Nucleus accumbens (tissue), 56 donors: ENCODE measurements at places on chromosomes 5 and 9.
A peak's percentile ranks its signal among the peaks of the same experiment; 100 is the strongest.

- DNase-seq: no peak
These were observed 41.1 kb downstream of the ACTBL2 start for GRCh38 chr5:57441557-57441956.

DNA sequence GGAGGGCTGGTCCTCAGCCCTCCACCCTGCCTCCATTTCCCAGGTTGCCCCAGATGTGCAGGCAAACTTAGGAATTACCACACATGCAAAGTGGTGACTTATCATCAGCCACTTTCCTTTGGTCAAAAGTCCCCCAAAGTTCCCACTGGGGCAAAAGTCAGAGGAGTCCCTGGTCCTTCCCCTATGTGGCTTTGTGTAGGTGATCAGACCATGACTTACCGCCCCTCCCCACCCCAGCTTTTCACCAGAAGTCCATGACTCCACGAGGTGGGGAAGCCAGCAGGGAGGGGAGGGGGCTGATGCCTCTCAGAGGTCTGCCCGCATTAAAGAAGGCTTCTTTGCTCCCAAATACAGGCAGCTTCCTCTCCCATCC is 5.8 kb downstream of the TRAF1 start:
- no peak for DNase-seq

DNA sequence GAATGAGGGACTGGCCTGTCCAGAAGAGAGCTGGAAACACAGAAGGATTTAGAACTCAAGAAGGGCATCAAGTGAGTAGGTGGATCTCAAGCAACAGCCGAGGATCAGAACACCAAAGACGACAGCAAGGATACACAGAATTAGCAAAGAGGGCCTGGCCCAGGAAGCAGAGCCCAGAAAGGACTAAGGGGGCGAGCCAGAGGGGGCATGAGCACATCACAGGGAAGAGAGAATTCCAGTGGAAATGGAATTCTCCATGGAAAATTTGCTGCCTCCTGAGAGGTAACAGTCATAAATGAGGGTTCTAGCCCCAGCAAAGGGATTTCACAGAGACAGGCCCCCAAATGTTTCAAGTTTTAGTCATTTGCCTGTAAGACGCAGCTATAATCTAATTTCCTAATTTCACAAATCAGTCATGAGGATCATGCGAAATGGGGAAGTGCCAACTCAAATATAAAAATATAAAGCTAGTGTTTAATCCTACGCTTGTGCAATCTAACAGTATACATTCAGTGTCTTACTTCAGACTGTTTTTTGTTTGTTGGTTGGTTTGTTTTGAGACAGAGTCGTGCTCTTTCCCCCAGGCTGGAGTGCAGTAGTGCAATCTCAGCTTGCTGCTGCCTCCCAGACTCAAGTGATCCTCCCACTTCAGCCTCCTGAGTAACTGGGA is 46.7 kb downstream of the FNBP1 start:
- DNase-seq: no peak

GRCh38 chr9:26462751-26463150 is 429.9 kb downstream of the CAAP1 start:
- DNase-seq: no peak

- DNase-seq: no peak
These were observed 3.6 kb upstream of the LRRC70 start for GRCh38 chr5:62575066-62575465.

- DNase-seq: peak; percentile 30
These were observed 129.0 kb downstream of the APBA1 start for GRCh38 chr9:69542942-69543704.

GRCh38 chr9:137798901-137799629 is 78.5 kb upstream of the CACNA1B start:
- DNase-seq: no peak

DNA sequence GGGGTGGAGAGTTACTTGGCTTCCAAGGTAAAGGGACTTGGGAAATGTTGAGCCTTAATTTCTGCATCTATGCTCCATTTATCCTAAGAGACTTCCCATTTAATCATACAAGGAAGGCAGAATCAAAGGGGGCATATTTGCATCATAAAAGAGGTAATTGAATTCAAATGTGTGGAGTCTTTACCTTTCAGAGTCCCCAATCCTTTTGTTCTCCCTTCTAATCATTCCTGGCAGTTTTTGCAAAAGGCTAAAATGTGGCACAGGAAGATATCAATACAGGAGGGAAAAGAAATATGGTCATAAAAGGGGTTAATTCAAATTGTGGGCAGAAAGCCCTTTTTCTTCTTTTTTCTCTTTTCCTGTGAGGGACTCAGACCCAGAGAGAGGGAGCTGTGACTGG is 69.5 kb downstream of the SFXN1 start:
- DNase-seq: no peak

DNA sequence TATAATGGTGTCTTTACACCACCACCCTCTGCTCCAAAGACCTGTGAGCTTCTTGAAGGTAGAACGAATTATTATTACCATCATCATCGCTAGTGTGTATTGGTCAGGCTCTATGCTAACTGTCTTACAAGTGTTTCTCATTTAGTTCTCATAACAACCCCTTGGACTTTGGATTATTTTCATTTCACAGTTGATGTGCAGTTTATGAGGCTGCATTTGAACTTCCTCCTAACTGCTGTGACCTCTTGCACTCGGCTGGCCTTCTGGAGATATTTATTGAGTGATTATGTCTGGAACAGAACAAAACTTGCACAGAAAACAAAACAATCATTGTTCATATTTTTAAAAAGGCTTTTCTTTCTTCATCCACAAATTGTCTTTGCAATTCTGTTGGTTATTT is 306.3 kb upstream of the SGCD start:
- DNase-seq: no peak

DNA sequence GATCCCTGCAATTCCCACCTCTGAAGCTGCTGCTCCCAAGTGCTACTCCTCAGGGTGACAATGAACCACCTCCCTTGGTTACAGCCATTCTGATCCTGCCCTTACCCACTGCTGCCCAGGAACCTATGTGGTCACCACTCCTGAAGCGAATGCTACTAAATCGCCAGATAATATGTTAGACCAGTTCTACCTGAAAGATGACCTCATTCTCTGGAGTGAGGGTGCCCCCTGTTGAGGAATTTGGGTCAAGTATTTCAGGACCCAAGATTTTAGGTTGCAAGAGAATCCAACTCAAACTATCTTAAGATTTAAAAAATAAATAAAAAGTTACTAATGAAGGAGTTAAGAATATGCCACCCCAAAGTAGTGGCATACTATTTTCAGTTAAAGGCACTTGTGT is 5.8 kb upstream of the SNAPC3 start:
- DNase-seq: no peak

GRCh38 chr9:110808599-110808980 is 140.0 kb downstream of the MUSK start:
- DNase-seq: no peak

DNA sequence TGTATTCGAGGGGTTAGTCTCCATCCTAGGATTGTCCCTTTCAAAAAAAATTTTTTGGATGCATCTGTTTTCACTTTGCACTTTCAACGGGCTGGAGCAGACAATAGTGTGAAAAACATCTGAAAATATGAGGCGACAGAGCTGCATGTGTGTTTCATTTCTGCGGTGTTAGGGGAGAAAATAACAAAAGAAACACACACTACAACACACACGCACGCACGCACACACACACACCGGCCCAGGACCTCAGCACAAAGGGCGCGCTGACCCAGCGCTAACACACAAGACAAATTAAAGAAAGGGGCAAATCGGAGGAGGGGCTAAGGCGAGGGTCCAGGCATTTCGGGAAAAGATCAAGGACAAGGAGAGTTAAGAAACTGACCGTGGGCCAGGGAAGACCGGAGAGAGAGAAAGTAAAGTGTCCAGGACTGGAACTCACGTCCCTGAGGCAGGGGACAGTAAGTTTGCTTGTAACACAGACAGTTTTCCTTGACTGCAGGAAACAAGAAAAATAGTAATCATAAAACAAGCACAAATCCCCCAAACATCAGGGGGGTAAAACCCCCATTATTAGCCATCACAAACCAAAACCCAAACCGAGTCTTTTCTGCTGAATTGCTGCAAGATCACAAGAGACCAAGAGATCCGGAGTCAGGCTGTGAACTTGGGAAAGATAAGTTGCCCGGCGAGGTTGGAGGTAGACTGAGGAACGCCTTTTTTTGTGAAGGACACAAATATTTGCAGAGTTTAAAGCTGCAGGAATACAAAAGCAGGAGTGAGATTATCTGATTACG is 302.1 kb downstream of the PARP8 start:
- DNase-seq: no peak

GRCh38 chr9:35948901-35949318 is 9.0 kb downstream of the OR2S2 start:
- no peak for DNase-seq

DNA sequence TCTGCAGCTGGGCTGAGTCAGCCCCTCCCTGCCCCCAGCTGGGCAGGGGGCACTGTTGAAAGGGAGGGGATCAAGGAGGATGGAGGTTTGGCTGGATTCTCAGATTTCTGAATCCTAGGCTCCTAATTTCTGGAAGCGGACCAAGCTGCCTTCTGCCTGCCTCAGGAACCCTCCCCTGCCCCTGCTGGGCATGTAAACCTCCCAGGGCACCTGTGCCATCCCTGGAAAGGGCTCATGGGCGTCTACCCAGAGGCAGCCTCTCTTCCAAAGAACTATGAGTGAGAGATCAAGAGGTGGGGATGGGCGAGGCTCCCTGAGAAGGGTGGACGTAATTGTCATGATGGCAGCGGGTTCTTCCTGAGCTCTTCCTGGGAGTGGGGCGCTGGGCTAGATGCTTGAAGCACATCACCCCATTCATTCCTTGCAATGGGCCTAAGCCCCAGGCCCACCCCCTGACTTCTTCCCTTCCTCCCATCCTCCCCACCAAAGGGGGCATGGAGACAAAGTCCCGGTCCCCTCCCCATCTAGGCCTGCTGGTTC is 21.6 kb downstream of the CSF1R start:
- DNase-seq: no peak

DNA sequence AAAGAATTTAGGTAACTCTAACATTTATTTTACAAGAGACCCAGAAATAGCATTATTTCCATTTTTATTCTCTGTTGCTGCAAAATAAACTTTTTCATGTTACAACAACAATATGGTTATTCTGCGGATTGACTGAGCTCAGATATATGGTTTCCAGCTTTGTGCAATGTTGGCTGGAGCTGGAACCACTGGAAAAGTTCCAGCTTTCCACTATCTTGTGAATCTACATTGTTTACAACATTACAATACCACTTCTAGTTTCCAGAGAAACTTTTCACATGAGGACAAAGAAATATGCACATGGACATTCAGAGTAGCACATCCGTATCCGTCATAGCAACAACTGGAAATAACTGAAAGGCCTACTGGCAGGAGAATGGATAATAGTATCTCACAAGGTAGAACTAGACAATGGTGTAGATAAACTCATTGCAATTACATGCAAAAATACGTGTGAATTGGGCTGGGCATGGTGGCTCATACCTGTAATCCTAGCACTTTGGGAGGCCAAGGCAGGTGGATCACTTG is 436.1 kb upstream of the ADAMTS16 start:
- DNase-seq: no peak

DNA sequence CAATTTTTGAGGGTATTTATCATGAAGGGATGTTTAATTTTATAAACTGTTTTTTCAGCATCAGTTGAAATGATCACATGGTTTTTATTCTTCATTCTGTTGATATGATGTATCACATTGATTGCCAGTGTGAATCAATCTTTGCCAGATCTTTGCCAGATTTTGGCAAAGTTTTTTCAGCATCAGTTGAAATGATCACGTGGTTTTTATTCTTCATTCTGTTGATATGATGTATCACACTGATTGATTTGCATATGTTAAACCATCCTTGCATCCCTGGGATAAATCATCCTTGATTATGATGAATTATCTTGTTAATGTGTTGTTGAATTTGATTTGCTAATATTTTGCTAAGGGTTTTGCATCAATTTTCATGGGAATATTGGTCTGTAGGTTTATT is 140.9 kb upstream of the TAS2R1 start:
- DNase-seq: no peak

GRCh38 chr9:129607027-129607387 is 13.9 kb downstream of the C9orf50 start:
- no peak for DNase-seq

DNA sequence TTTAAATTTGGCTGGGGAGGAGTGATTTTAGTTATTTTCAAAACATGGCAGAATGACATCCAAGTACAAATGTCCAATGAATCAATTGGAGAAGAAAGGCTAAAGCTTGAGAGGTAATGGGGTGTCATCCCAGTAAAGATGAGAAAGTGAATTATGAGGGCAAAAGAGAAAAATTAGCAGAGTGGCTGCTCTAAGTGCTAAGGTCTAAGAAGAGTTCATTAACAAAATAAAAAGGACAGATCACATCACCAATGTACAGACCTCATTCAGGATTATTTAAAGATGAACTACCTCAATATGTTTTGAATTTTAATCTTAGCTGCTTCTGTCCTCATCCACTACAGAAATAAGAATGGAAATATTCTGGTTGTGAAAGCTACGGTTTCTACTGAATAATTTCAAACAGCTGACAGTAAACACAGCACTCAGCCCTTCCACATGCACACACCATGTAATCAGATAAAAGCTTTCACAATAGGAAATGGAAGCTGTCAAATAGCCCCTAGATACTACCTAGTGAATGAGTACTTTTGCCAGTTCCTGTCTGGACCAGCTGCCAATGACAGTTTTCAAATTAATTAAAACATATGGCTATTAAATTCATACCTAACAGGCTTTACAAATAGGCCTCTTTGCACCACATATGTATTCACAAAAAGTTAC is 171.5 kb downstream of the SSBP2 start:
- DNase-seq: no peak

GRCh38 chr5:66617991-66618768 is 22.0 kb downstream of the MAST4 start:
- DNase-seq: no peak

GRCh38 chr5:138604176-138604785 is 29.1 kb upstream of the HSPA9 start:
- DNase-seq: no peak

GRCh38 chr5:172837640-172838039 is 3.6 kb downstream of the ERGIC1 start:
- no peak for DNase-seq

DNA sequence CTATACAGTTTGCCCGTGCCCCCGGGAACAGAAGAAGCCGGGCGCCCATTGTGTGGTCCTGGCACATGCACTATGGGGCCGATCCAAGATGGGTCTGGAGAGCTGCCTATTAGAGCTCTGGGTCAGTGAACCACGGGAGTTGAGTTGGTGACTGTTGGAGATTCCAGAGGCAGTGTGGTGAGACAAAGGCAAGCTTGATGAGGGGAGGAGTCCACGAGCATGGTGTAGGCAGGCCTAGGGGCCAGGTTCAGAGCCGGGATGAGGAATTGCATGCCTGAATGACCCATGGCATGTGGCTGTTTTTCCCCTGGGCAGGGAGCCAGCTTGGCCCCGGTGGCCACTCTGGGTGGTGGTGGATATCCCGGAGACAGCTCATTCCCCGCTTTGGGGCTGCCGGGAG is 84.4 kb upstream of the STC2 start:
- DNase-seq: no peak

DNA sequence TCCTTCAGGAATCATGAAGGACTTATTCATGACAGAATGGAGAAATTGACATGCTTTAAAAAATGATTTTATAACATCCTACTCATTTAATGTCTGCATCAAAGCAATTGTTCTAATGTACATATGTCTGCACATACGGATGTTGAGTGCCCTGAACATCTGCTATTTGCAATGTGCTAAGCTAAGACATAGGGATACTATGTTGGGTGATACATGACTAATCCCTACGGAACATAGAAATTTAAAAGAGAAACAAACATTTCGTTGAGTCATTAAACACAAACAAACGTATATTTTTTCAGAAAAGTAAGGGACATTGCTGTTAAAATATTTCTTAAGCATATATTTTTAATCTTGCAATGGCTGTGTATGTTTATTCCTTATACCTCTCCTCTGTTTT is 686.5 kb upstream of the ADAMTS16 start:
- DNase-seq: no peak
